ENCODE measurements at places on chromosomes 11 and 22.

DNA sequence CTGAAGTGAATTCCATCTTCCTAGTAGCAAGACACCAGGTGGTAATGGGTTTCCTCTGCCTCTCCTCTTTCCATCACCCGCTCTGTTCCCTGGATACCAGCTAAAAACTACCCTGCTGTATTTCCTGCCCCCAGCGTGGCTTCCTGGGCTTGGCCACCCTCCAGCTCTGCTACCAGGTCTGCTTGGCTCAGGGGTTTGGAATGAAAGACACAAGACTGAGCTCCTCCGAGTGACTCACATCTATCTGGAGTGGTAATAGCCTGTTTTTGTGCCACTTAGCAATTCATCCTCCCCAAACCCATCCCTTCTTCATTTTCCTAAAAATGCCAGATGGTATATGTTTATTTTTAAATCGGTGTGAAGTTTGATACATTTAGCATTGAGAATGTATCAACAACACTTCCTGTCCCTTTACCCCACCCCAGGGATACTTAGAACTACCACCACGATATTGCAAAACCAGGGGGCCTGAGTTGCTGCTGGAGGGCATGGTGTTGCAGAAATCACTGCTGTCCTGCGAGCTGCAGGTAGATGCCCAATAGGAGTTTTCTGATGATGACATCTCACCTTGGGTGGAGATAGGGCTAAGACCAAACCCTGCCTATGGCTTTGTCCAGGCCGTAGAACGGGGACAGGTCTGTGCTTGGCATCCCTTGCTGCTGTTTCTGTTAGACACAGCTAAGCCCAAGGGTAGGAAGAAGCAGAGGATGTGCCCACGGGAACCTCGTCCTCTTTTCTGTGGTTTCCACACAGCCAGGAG is 7.5 kb upstream of the MICAL3 start:
- DNase-seq = peak; percentile 97

- DNase-seq = no peak
Observed at GRCh38 chr22:44879301-44879680, 126.9 kb downstream of the ARHGAP8 start.

GRCh38 chr11:22792497-22792896 is 37.1 kb downstream of the SVIP start:
- DNase-seq = peak; percentile 78

DNA sequence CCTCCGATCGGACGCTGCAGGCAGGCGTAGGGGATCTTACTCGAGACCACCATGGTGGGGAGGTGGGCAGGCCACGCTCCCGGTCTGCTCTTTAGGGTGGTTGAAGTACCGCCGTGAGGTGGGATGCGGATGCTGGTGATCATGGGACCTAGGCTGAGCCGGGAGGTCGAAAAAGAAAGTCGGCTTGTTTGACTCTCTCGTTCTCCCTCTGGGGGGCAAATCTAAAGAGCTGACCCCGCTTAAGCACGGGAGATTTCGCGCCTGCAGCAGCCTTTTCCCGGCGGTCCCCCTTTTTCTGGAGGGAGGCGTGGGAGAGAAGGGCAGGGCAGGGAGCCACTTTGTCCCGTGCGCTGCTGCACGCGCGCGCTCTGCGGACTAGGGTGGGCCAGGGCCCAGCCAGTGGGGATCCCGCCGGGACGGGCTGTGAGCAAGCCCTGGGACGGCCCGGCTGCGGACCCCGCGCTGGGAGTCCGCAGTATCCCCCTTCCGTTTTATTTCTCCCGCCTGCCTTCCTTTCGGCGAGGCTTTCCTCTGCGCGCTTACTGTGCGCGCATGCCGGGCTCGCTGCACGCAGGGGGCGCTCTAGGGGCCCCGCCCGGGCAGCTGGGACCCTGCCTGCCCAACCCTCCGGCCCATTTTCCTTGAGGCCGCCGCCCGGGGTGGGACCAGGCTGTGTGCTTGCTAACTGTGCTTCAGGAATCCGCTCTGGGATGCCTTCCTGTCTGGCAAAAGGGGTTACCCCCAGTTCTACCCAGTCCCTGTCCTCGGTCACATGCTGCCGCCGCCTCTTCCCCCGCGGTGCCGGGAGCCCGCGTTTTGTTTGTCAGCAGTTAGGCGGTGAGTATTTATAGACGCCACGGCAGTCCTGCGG is 81.0 kb downstream of the PRR5L start:
- no peak for DNase-seq

DNA sequence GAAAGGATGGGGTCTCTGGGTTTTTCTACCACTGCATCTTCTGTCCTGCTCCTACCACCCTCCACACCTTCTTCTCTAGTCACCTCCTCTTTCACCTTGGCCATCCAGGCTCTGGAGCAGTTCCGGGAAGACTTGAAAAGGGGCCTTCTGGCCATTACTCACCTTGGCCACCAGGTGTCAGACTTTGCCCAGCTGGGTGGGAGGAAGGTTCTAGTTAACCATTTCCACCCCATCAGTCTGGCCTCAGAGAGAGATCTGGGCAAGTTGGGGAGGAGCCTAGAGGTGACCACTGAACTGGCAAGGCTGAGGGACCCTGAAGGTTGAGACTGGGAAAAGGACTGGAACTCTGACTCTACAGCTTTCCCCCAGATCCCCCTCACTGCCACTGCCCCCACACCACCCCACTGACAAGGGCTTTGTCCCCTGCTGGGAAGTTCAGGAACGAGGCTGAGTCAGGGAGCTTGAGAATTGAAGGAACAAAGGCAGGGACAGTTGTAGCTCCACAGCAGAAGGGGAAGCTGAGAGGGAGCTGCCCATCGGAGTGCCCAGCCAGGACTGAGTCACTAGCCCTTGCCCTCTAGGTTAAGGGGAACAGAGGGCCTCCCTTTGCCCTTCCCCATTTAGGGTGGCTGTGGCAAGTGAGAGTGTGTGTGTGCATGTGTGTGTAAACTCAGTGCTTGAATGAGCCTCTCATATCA is 3.7 kb upstream of the POLD4 start:
- peak; percentile 66 for DNase-seq

GRCh38 chr11:123061403-123062157 is at the start of gene HSPA8:
Gene HSPA8, minus strand, starts transcription at chr11:123062136. Its CDS starts 812 bp downstream, at chr11:123061324.
- DNase-seq = no peak

- no peak for DNase-seq
Observed at GRCh38 chr22:43203471-43203981, 16.6 kb upstream of the TTLL12 start.

GRCh38 chr11:91312541-91312940 is 912.1 kb upstream of the FAT3 start:
- DNase-seq = no peak

DNA sequence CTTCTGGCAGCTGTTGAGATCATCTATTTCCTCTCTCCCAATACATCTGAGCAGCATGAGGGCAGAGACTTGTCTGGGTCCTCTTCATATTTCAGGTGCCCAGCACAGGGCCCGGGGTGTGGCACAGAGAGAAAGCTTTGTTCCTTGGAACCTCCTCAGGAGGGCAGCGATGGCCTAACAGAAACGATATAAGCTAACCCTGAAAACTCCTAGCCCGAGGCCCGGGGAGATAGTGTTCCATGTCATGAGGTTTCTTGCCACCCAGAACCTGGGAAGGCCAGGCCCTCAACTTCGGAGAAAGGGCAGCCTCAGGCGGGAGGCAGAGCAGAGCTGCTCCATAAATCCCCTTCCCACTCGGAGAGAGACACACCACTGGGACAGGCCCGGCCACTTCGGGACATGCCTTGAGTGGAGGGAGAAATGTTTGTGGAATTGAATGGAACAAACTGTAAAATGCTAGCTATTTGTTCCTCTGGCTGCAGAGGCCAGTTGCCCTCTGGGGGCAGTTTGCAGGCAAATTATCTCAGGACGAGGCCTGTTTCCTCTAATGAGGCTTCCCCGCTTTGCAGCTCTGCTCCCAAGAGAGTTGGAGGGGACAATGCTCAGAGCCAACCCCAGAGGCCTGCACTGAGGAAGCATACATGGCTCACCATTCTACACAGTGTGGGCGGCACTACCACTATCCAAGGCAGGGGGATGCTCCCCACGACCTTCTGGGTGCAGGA is 11.6 kb downstream of the ARRB1 start:
- no peak for DNase-seq

DNA sequence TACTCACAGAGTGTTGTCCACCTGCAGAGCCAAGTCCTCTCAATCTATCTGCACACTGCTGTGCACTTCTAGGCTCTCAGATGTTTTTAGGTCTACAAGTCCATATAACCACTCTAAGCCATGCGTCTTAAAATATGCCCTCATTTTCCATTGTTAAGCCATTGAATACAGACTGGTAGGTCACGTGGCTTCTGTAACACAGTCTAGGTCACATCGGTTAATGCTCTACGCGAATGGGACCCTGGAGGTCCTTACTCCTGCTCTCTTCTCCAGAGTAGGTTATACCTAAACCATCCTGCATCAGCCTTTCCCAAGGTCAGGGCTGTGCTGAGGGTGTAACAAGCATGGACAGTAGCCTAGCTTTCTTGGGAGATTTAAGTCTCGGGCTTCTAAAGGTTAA is 819 bp downstream of the JAML start:
- DNase-seq = no peak

GRCh38 chr11:114987186-114987760 is 308.9 kb downstream of the NXPE2 start:
- DNase-seq = peak; percentile 7

DNA sequence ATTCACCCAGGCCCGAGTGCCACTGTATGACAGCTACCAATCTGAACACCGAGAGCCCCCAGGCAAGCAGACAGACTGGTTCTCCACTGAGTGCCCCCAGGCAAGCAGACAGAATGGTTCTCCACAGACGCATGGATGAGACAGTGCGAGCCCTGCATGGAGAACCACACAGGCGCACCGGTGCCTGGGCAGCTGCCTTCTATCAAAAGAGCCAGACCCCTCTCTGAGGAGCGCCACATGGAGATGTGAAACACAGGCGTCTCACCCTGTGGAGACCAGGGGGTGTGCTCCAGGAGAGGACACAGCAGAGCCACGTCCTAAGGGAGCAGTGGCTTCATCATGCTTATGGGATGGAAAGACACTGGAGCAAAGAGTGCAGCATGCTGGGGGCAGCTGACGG is 94.5 kb upstream of the BID start:
- no peak for DNase-seq

GRCh38 chr11:2590131-2590964 is 109.4 kb downstream of the KCNQ1OT1 start:
- no peak for DNase-seq

GRCh38 chr11:115630214-115630613 is 126.0 kb upstream of the CADM1 start:
- no peak for DNase-seq

DNA sequence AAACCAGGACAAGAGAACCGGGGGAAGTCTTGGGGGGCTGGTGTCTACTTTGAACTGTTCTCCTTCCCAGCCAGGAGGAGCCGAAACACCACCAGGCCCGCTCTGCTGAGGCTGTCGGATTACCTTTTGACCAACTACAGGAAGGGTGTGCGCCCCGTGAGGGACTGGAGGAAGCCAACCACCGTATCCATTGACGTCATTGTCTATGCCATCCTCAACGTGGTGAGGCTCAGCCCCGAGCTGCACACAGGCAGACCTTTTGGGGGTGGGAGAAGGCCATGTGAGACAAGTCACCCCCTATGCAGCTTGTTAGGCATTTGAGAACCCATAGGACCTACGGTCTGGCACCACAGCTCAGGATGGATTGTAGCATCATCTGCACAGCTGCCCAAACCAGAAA is 2.8 kb downstream of the HTR3A start:
- no peak for DNase-seq

DNA sequence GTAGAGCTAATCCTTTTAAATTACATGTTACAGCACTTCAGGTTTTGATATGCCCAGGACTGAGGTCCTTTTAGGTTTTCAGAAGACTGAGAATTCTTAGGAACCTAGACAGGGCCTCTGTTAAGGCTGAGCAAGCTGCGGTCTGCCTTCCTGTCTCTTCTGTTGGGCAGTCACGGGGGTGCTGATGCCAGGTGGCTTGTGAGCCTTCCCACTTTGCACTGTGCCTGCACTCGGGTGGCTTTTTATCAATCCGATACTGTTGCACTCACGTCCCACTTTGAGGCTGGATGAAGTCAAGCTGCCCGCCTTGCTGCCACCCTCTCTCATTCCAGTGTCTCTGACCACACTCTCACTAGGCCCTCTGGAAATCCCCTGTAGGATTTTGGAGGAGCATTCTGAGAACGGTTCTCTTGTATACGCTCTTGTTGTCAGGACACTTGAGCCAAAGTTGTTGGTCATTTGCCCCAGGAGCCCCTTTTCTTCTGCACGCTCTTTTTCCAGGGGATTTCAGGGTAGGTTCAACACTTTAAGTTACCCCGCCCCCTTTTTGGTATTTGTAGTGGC is 141.8 kb downstream of the TEAD1 start:
- no peak for DNase-seq

- no peak for DNase-seq
Observed at GRCh38 chr11:110126936-110127335, 33.7 kb downstream of the ZC3H12C start.

All from bronchial epithelial cell (primary cell).